Muscle of leg (tissue), 16 donors: ENCODE measurements at places on chromosomes 12 and 14. TPM values are rescaled to one million over a fixed set of nuclear protein-coding genes. Genes with fewer than 3 reads are reported as not detected.

- no peak for DNase-seq
Measured at GRCh38 chr14:48974994-48975393, 611.2 kb downstream of the RPS29 start.

DNA sequence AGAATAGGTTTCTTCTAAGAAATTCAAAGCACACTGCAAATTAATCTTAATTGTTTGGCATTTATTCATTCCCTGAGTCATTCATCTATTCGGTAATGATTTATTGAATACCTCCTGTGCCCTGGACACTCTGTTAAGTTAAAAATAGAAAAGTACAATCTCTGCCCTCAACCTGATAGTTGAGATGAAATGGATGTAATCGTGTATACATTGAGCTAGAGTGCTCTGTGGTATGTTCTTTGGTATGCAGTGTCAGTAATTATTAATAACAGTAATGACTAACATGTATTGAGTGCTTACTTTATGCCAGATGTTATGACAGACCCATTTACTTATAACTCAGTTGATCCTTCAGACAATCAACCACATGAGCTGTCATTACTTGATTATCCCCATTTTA lies 47.6 kb downstream of the UTP20 start:
- DNase-seq = no peak

DNA sequence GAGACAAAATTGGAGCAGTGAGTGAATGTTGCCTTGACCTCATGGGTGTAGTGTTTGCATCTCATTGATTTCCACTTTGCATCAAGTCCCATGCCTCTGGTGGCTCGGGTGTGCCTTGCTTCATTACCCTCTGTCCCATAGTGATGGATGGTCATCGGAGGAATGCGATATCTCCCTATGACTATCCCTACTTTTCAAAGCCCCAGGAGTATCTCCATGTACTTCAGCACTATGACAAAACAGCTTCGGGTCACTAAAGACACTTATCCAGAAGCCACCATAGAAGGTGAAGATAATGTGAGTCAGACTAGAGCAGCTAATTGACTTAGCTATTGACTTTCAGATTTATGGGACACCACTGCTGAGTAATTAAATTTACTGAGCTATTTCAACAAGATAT lies 355.1 kb upstream of the CCDC196 start:
- DNase-seq = no peak

DNA sequence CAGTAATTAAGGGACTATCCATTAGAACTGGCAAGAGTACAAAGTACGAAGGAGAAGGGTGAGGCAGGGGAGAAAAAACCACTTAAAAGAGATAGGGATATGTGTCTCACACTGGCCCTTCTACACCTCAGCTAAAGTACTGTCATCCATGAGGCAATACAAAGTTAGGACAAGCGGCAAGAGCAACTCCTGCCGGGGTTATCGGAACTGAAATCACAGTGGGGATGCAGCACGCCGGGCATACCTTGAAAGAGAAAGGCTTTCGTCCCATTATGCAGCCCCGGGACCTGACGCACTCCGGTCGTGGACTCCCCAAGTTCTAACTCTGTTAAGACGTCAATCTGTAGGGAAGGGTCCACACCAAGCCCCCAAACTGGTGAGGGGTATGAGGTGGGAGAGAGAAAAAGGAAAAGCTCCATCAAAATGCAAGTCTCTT lies 1.1 kb downstream of the NELL2 start:
- no peak for DNase-seq

GCH1 gene
- total RNA-seq = 2.7 TPM

MAP3K9 gene
- 0.13 TPM for total RNA-seq

GPR132 gene
- total RNA-seq = 0.75 TPM

TMEM179 gene
- total RNA-seq = 0.49 TPM

GDF3 gene
- total RNA-seq = not detected
